ENCODE measurements at places on chromosomes 3 and 15.
A peak's percentile ranks its signal among the peaks of the same experiment; 100 is the strongest.

- DNase-seq, result no peak
These were observed 42.5 kb downstream of the CAPN3 start for GRCh38 chr15:42401544-42402454.

- DNase-seq, result no peak
These were observed 752 bp downstream of the CEP63 start for GRCh38 chr3:134486577-134487041.

DNA sequence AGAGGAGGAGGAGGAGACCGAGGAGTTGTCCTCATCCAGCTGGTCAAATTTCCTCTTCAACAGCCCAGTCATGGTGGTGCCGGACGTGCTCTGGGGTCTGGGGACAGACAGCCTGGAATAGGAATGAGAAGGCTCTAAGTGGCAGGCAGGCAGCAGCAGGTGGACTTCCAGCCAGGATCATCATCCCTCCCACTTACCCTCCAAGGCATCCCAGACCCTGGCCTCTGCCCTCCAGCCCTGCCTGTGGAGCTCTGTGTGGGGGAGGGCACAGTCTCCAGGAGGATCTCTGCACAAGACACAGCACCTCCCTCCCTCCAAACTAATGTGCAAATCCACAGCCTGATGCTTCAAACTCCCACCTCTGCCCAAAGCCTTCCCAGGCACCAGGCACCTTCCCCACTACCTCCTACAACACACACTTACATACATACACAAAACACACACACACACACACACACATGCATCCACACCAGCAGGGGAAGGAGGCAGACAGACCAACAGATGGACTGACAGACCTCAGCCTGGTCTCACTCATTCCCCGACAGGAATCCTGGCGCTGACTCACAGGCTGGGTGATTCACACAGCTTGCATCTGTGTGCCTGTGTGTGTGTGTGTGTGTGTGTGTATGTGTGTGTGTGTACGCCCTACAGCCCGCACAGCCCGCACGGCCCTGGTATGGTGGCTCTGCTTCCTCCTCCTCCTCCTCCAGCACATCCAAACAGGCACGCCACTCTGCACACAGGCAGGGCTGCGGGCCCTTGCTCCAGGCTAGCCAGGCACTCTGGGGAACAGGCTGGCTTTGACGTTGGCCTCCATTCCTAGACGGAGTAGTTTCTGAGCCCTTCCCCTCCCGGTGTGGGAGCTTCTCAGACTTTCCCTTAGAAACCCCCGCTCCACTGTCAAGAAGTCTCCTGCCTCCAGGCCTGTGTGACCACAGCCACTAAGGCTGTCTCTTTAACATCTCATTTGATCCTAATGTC lies 6.5 kb downstream of the CSRNP1 start:
- DNase-seq, result no peak

GRCh38 chr3:50580683-50581458 lies 11.5 kb downstream of the HEMK1 start:
- no peak for DNase-seq

GRCh38 chr15:56146756-56147155 lies 96.9 kb downstream of the RFX7 start:
- DNase-seq, result no peak

DNA sequence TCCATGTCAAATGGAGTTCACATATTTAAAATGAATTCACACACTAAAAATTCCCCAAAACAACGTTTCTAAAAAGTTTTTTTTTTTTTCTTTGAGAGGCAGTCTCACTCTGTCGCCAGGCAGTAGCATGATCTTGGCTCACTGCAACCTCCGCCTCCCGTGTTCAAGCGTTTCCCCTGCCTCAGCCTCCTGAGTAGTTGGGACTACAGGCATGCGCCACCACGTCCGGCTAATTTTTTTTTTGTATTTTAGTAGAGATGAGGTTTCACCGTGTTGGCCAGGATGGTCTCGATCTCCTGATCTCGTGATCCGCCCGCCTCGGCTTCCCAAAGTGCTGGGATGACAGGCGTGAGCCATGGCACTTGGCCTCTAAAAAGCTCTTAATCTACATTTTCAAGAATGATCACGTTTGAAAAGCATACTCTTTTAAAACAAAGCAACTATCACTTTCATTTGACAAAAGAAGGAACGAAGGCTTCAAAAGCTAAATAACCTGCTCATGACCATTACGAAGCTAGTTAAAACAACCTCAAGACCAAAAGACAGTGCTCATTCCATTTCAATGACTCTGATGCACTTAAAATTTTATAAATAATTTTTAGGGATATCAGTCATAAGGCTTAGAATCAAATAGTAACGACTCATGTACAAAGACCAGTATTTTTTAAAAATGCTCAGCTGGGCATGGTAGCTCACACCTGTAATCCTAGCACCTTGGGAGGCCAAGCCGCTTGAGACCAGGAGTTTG lies 5.5 kb downstream of the UBE3A start:
- DNase-seq, result no peak

- DNase-seq, result no peak
These were observed 226.9 kb downstream of the ZNF385D start for GRCh38 chr3:21524133-21524532.

- no peak for DNase-seq
These were observed 755.2 kb downstream of the NR2F2 start for GRCh38 chr15:97085731-97086130.

DNA sequence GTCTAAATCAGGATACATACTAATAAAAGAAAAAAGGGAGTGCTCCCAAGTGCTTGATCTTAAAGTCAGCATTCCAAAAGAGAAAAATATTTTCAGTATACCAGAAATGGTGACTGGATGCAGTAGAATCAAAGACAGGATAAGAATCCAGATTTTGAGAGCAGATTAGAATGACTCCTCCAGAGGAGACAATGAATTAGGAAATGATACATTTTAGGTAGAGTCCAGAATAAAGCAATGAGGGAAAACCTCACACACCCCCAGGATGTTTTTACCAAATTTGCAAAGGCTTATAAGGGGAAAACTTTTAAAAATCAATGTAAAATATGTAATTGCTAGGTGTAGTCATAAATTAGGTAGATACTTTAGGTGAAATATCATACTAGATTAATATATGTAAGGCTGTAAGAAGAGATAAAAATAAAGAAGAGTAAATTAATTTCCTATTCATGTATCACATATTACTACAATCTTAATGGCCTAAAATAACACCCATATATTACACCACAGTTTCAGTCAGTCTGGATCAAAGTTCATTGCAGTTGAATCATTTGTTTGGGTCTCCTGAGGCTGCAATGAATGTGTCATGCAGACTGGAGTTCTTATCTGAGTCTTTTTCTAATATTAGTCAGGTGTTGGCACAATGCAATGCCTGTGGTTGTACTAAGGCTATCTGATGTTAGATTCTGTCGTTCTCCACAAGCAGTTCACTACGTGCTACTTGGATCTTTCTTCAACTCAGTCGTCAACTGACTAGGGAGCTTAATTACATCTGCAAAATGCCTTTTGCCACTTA lies 547.8 kb upstream of the EPHA6 start:
- no peak for DNase-seq

- DNase-seq, result no peak
These were observed 10.5 kb downstream of the NUTM1 start for GRCh38 chr15:34353627-34354026.

- DNase-seq, result peak; percentile 3
These were observed 341 bp downstream of the HEXA start for GRCh38 chr15:72375501-72375845.

DNA sequence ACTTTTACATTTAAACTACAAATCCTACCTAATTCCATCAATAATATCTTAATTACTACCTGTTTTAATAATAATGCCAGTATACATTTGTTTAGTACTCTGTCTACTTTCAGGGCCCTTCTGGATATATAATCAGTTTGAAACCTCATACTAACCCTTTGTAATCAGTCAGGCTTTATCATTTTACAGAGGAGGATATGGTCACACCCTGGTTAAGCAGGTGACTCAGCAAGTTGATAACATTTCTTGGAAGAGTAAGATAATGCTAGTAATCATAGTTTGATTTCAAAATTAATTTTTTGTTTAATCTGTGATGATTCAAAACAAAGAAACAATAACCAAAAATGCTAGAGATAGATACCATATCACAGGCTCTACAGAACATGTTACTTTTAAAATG lies 208.2 kb upstream of the MANF start:
- DNase-seq, result no peak

DNA sequence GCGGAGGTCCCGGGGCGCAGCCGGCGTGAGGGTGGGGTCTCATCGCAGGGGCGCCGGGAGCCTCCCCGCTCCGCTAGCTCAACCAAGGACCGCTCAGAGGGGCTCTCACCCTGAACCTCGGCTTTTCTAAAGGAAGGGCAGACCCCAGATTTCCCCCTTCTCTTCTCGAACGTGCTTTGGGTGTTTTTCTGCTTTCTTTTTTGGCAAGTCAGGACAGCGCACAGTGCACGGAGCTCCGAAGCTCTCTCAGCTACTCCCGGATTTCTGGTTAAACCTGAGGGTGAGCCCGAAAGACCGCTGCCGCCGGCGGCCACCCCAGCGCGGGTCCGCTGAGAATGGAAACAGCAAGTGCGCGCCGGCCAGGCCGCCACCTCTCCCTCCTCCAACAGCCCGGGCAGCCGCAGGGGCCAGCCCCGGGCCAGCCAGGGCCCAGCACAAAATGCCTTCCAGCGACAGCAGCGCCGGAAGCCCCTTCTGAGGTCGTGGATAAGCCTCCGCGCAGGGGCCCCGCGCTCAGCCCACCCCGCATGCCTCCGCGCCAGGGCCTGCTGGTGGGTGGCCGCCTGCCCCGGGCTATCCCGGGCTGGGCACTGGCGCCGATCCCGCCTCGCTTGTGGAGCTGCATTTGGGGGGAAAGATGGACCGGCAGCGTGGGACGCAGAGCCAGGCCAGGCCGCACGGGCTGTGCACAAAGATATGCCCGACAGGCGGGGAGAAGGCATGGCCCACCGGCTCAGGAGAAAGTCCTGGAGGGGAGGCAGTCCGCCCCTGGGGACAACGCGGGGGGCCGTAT lies 8.2 kb upstream of the OCA2 start:
- no peak for DNase-seq

- peak; percentile 89 for DNase-seq
These were observed 1.6 kb upstream of the TEX264 start for GRCh38 chr3:51669241-51670052.

DNA sequence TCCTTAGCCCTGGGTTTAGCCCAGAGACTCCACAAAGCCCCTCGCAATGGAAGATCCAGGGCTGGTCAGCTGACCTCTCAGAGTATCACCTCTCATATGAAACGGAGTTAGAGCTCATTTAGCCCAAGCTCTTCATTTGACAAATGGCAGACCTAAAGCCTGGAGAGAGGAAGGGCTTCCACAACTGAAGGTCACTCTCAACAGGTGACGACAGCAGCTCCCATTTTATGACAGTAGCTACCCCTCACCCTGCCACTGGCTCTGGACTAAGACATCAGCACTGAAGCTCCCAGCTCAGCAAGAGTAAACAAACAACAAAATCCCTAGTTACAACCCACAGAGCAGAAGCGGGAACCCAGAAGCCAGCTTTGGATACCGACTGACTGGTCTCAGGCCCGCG lies 33.7 kb downstream of the TLE3 start:
- no peak for DNase-seq

DNA sequence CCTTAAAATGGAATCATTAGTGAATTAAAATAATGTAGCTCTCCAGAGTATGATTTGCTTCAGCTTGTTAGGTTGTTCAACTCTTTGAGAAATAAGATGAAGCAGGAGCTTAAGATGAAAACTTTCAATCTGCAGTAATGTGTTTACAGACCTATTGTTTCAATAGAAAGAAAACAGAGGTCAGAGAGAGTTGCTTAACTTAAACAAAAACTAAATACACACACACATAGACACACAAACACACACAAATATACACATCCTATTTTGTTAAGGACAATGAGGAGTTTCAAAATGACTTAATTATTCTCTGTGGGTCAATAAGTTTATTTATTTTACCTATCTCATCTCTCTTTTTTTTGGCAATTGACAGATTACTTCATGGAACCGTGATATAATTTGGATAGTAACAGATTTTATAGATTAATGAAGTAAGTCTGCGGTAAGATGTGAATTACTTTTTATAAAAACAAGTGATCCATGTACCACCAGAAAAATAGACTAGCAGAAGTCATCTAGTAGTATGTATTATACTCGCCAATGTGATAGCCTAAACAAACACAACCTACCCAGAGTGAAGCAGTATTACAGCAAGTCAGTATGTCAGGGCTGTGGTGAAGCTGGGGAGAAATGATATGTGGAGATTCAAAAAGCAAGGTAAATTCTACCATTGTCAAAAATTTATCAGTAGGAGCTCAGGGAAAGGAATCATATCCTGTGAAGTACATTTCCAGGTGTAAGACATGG lies 76.7 kb upstream of the DCBLD2 start:
- DNase-seq, result no peak

GRCh38 chr3:124669470-124669869 lies 60.8 kb upstream of the UMPS start:
- no peak for DNase-seq

DNA sequence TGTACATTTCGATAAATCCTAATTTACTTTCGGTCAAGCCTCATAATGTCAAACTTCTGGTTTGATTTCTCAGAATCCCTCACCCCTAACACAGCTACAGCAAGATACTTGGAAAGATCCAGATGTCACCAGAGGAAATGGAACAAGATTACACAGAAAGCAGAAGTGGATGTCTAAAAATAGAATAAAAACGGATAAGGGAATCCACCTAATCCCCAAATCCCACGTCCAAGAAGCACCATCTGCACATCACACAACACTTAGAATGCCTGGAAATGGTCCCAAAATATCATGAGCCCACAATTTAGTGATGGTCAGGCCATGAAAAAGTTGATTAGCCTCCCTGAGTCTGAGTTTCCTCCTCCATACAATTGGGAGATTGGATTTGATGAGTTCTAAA lies 61.7 kb downstream of the AGTR1 start:
- no peak for DNase-seq

DNA sequence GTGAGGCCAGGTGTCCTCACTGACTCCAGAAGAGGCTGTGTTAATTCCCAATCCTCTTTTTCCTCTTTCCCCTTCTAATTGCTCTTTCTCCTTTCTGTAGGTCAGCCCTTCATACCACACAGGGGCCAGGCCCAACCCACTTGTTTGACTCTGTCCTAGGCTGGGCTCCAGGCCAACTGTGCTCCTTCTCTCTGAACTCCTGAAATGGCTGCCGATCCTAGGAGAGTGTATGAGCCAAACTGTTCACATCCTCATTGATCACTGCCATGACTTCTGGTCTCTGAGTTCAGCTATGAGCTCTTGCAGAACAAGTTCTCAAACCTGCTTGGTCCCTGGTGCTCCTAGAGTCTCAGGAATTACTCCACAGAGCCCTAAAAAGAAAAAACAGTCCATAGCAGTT lies 145.1 kb downstream of the VGLL4 start:
- DNase-seq, result no peak

GRCh38 chr3:110459021-110459420 lies 612.6 kb upstream of the NECTIN3 start:
- no peak for DNase-seq

DNA sequence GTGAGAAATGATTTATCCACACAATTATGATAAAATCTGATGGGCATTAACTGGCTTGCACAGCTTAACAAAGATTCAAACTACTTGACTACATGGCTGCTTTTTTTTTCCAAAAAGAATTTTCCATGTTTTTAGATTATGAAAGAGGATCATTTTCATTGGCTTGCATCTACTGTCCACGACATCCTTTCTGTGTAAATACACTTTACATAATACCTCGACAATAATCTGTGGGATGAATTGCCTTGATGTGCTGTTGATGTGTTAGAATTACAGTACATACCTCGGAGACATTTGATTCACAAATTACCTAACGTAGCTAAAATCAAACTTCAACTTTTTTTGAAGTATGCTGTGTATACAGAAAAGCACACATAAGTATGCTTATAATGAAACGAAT lies 104.4 kb downstream of the PPP2R3A start:
- DNase-seq, result no peak

Measured in NT2/D1 (cell line).